ENCODE measurements at places on chromosomes 13 and 19.

GRCh38 chr19:51830274-51830673 lies 35.3 kb downstream of the FPR3 start:
- no peak for DNase-seq

DNA sequence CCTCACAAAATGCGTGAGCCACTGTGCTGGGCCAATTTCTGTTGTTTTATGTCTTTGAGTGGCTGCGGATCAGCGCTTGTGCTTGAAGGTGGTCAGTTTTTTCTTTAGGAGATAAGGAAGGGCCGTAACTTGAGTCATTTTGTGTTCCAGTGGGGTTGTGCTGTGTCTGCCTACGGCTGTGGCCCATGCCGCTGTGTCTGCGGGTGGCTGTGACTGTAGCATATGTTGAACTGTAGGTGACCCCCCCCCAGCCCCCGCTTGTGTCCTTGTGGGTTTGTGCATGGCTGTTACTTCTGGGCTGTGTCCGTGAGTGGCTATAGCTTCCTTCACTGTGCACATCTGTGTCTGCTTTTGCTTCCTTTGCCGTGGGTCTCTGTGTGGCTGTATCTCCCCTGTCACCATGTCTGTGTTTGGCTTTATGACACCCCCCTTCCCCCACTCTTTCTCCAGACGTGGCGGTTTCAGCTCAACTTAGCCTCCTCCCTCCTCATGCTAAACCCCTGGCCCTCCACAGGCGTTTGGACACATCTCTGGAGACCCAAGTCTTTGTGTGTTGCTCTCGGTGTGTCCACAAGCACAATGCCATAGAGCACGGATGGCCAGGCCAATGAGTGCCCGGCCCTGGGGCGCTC lies 675 bp downstream of the PPP1R14A start:
- peak; percentile 28 for DNase-seq

GRCh38 chr13:40790154-40790616 lies 774 bp downstream of the SLC25A15 start:
- peak; percentile 22 for DNase-seq

DNA sequence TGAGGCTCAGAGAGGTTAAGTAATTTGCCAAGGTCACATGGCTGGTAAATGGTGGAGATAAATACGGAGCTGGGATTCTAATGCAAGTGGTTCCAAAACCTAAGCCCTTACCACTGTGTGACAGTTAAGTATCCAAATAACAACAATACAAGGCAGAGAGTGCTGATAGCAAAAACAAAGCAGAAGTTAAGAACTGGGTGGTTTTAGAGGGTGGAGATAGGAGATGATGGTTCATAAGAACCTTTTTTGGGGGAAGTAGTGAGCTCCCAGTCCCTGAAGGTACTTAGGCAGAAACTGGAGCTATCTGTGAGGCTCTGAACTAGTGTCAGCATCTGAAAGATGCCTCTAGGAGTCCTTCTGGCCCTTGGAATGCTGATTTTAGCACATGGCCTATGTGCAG lies 56.2 kb upstream of the UBE2L5 start:
- no peak for DNase-seq
